Fibroblast of skin of abdomen (primary cell): ENCODE measurements at places on chromosomes 13 and 19.

GRCh38 chr19:29685326-29685725 lies 20.1 kb downstream of the PLEKHF1 start:
- no peak for DNase-seq

DNA sequence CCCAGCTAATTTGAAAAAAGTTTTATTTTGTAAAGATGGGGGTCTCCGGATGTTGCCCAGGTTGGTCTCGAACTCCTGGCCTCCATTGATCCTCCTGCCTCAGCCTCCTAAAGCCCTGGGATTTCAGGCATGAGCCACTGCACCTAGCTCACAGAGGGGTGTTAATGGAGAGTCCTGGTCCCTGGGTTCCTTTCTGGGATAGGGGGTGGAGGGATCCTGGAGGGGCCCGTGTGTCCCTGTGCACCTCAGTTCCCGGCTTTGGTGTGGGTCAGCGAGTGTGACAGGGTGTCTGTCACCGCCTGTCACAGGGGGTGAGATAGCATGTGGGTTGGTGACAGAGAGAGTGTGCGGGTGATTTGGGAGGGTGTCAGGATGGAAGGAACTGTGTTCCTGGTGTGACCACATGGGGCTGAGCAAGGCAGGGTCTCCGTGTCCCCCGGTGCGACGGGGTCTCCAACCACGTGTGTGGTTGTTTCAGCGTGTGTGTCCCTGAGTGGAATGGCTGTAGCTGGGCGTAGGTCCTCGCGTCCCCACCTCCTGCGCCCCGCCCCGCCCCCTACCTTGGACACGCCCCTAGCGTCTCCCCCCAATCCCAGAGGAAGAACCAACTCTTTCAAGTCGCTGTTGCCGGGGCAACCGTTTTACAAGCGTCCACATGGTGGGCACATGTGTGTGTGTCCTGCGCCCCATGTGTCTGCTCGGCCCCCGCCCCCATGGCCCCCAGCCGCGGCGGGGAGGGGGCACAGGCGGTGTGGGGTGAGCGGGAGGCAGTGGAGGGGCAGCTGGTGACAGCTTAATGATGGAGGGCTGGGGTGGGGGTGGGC lies 2.9 kb upstream of the NRTN start:
- DNase-seq: peak; percentile 63

DNA sequence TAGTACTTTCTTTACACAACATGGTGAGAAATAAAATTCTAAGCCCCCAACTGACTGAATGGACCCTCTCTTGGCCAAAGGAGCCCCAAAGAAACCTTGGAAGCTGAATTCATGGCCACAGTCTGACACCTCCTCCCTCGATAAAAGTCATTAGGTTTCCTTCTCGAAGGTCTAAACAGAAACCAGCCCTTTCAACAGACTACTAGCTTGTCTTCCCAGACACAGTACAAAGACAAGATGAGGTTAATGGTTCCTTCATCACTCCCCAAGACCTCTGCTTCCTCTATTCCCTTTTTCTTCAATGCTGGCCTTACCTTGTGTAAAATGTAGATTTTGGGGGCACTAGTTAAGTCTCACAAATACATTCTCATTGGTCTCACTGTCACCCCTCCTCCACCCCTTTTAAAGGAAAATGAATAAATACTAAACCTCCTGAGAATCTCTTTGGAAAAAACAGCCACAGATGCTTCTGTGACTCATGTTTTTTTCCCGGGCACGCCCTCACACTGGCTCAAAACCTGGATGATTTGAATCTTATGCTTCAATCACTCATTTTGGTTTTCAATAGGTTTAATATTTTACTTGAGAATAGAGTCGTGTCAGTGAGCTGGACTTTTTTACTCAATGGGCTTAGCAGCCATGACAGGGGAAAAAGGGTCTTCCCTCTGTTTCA lies 65.8 kb upstream of the MED4 start:
- peak; percentile 8 for DNase-seq

GRCh38 chr13:31027136-31027535 lies 94.7 kb downstream of the TEX26 start:
- no peak for DNase-seq

- DNase-seq: no peak
These were observed 36.3 kb downstream of the EFNB2 start for GRCh38 chr13:106499113-106499512.

DNA sequence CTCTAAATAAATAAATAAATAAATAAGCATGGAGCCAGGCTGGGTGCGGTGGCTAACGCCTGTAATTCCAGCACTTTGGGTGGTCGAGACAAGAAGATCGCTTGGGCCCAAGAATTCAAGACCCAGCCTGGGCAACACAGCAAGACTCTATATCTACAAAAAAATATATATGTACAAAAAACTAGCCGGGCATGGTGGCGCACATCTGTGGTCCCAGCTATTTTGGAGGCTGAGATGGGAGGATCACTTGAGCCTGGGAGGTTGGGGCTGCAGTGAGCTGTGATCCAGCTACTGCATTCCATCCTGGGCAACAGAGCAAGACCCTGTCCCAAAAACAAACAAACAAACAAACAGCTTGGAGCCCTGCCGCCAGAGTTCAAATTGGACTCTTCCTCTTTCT lies 2.7 kb downstream of the ACTMAP start:
- no peak for DNase-seq

DNA sequence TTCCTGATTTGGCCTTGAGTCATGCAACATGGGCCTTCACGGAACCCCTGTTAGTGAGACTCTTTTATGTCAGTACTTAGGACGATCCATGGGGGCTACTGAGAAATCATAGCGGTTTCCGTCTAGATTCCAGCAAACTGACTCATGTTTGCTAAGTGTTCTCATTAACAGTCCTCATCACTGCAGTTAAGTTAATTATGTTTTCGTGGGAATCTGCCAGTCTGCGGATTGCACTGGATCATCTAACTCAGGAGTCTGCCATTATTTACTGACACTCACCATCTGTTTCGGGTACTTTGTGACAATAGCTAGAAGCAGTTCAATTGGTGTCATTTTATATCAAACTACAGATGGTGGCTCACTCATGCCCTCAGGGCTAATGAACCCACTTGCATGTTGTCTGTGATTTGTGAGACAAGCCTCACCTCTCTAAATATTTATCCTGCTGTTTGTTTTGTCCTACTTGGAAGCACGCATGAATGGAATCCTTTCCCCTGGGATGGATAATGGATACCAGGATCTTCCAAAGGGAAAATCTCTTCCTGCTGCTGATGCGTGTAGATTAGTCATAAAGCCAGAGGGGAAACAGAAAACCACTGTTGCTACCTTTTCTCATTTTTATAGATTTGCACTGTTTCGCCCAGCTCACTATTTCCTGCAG lies 61.8 kb downstream of the RAB20 start:
- peak; percentile 70 for DNase-seq

DNA sequence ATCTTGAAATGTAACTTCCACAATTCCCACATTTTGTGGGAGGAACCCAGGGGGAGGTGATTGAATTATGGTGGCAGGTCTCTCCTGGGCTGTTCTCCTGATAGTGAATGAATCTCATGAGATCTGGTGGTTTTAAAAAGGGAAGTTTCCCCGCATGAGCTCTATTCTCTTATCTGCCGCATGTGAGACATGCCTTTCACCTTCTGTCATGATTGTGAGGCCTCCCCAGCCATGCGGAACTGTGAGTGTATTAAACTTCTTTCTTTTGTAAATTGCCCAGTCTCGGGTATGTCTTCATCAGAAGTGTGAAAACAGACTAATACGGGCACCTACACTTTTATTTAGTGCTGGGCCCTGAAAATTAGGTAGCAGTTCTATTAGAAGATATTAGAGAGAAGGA lies 45.8 kb downstream of the TNFSF13B start:
- DNase-seq: no peak

- peak; percentile 3 for DNase-seq
These were observed 851 bp downstream of the ZNF320 start for GRCh38 chr19:52896431-52897137.

- peak; percentile 16 for DNase-seq
These were observed 885 bp upstream of the ZNF536 start for GRCh38 chr19:30371161-30371836.

DNA sequence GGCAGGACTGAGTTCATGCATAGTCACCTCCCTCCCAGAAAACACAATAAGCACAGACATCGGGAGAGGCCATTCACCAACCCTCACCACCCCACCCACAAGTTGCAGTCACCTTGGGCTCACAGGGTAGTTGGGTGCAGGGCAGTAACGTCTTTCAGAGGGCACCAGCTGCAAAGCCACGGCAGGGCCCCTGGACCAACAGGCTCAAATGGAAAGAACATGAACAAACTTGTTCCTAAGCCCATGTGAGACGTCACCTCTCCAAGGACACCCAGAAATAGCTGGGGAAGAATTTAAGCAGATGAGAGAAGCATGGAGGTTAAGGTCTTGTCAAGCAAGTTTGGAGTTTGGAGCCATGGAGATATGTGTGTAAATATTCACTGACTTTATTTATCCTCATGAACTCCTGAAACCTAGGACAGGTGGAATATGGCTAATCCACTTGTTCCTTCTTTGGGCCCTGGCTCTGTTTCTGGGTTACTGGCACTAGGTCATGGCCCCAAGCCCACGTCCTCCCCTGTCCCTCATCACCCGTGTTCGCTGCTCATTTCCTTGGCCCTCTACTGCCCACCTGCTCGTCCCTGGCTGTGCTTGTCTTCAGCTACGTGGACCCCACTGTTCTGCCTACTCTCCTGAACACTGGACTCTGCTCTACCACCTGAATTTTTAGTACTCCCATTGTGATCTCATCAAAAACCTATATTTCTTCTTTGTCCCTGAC lies 40.4 kb downstream of the SACS start:
- no peak for DNase-seq

DNA sequence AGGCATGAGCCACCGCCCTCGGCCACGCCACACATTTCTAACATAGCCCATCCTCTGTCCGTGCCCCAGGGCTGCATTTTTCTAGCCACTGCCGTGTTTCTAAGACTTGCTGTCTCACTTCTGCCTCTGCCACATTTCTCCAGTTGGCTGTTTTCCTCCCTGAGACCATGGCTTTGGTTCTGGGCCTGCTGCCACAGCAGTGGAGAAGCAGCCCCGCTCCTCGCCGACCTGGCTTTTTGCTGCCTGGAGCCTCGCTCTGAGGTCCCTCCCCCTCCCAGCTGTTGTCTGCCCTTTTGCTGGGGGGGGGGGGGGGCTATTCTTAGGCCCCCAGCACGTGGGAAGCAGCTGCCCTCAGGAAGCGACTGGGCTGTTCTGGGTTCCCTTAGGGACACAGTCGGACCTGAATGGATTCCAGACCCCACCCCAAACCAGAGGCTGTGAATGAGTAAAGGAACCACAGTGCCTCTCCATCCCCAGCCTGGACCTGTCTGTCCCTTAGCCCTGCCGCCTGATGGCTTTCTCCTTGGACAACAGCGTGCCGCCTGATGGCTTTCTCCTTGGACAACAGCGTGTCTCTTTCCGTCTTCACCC lies 3.3 kb downstream of the GYS1 start:
- no peak for DNase-seq

DNA sequence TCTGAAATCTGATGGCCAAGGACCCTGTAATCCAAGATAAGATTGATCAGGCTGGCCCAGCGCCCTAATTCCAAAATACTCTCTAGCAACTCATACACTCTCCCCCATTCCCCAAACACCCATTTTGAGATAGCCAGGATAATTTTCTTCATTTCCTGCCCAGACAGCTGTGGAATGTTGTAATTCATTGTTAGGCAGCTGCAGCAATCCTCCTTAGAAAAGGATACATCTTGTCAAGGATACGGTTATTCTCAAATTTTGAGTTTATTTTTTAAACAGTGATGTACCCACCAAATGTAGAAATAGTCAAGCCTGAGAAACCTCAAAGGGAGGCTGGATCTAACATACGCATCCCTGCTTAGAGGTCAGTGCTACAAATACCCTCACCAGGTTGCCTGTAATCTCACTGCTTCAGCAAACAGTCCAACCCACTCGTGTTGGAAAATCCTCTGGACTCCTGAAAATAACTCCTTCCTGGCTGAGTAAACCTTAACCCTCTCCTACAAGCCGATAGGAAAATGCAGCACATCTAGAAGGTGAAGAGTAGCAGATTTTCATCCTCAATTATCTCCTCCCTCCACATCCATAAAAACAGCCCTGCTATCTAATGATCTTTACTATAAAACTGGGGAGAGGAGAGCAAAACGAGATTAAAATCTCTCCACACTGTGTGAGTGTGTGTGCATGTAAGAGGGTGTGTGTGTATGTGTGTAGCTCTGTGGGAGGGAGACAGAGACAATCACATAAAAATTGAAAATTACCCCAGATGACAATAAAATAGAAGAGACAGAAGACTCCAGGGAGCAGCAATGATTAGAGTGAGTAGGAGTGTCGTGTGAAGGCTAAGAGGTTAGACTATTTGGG lies 683.1 kb downstream of the DIAPH3 start:
- DNase-seq: peak; percentile 6

- DNase-seq: no peak
These were observed 13.3 kb upstream of the AKAP8L start for GRCh38 chr19:15432018-15432494.

DNA sequence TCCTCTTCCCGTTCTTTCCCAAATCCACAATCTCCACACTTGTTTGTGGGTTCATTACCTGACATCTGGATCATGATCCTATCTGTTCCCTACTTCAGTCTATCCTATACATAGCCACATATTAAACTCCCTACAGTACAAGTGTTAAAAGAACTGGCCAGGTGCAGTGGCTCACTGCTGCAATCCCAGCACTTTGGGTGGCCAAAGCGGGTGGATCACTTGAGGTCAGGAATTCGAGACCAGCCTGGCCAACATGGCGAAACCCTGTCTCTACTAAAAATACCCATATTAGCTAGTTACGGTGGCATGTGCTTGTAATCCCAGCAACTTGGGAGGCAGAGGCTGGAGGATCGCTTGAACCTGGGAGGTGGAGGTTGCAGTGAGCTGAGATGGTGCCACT lies 88.3 kb downstream of the TM9SF2 start:
- DNase-seq: no peak

- DNase-seq: no peak
These were observed 27.3 kb downstream of the C13orf46 start for GRCh38 chr13:113946409-113947181.

DNA sequence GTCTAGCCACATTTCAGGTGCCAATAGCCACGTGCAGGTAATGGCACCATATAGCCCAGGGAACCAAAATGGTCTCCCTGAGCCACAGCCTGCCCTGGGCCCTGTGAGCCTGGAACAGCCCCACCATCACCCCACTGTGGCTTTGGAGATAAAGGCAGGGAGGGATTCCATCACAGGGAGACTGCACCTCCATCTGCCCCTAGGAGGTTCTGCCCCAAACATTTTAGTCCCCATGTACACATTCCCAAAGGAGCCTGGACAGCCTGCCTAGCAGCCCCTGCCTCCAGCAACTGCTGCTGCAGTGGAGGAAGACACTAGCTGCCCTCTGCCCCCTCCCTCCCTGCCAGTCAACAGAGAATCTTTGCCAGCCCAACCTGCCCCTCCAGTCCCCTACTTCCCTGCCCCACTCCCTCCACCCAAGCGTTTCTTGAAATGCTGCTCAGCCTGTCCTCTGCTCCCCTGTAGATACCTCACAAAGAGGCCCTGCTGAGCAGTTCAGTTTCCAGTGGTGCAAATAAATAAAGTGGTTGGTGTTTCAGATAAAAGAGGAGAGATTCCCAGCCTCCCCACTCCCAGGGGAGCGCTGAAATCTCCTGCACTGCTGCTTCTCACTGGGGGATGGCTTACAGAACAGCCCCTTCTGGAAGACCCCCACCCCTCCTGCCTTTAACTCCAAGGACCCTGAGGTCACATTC lies 921.8 kb downstream of the UQCRFS1 start:
- DNase-seq: no peak
